Stimulated activated CD8-positive, alpha-beta memory T cell treated with anti-CD3 and anti-CD28 coated beads, Interleukin-4, amount 100 ng/mL, for 4 hours (primary cell): ENCODE measurements at places on chromosomes 13 and 19.

DNA sequence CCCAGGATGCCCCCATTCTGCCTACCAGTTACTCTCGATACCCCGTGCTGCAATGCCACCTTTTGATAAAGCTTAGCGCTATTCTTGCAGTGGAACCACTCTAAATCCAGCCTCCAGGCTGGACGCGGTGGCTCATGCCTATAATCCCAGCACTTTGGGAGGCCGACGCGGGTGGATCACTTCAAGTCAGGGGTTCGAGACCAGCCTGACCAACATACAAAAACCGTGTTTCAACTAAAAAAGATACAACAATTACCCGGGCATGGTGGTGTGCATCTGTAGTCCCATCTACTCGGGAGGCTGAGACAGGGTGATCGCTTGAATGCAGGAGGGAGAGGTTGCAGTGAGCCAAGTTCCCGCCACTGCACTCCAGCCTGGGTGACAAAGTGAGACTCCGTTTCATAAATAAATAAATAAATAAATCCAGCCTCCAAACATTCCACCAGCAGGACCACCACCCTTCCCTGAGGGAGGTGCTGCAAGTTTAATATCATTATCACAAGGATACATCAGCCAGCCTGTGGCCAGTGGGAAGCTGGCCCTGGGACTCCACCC, 27.7 kb downstream of the CYP2B6 start:
- DNase-seq, result no peak

DNA sequence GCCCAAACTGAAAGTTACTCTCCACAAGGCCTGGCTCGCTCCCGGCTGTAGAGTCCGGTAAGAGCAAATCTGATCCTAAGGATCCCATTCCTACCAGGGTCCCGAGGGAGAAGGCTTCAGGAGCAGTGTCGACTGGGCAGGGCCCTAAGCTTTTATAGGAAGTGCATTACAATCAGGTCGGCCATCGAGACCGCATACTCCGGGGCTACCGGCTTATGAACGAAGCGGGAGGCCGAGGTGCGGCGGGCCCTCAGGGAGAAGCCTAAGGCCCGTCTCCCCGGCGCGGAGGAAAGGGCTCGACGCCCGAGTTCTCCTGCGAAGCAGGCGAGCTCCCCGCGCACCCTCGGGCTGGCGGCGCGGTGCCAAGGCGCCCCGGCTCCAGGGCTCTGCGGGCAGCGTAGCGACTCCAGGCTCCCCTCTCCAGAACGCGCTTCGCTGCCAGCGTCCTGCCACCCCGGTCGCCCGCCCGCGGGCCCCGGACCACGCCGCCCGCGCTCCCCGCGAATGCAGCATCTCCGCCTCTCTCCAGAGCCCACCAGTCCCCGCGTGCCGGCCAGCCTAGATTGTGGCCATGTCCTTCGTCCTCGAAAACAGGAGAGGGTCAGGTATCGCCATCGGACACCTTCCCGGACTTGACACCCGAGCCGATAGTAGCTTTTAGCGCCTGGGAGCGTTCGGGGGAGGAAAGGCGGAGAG, 1.4 kb downstream of the EFNB2 start:
- DNase-seq, result no peak

GRCh38 chr19:17200408-17201079, 14.6 kb upstream of the USE1 start:
- DNase-seq, result no peak

- DNase-seq, result no peak
Measured at GRCh38 chr13:97000295-97000925, 6.1 kb upstream of the OXGR1 start.

GRCh38 chr19:7740682-7741054, 6.7 kb downstream of the CD209 start:
- no peak for DNase-seq

DNA sequence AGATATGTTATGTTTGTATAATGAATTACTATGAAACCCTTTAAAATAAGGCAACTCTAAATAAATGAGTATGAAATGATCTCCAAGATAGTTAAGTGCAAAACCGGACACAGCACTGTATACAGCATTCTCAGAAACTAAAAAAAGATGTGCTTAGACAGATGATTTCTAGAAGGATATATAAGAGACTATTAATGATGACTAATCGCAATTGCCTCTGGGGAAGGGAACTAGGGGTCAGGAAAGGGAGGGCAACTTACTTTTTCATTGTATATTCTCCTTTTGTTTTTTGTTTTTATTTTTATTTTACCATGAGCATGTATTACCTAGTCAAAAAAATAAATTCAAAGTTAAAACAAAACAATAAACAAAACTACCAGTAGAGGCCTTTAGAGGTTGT, 12.8 kb downstream of the PEG3 start:
- no peak for DNase-seq

- no peak for DNase-seq
Measured at GRCh38 chr13:78404846-78405360, 198.4 kb downstream of the POU4F1 start.
